ENCODE measurements at places on chromosomes 5 and 9. TPM values are rescaled to one million over a fixed set of nuclear protein-coding genes. Genes with fewer than 3 reads are reported as not detected.

The GABBR2 gene
- 0.30 TPM for total RNA-seq

The GRM6 gene
- not detected for total RNA-seq

The DNAH5 gene
- 0.27 TPM for total RNA-seq

The C9 gene
- total RNA-seq = not detected

The CKMT2 gene
- total RNA-seq = 1,933 TPM

The TSSK1B gene
- not detected for total RNA-seq

The IL13 gene
- not detected for total RNA-seq

GRCh38 chr9:120845255-120845654, 2.5 kb upstream of the PSMD5 start:
- no peak for DNase-seq

DNA sequence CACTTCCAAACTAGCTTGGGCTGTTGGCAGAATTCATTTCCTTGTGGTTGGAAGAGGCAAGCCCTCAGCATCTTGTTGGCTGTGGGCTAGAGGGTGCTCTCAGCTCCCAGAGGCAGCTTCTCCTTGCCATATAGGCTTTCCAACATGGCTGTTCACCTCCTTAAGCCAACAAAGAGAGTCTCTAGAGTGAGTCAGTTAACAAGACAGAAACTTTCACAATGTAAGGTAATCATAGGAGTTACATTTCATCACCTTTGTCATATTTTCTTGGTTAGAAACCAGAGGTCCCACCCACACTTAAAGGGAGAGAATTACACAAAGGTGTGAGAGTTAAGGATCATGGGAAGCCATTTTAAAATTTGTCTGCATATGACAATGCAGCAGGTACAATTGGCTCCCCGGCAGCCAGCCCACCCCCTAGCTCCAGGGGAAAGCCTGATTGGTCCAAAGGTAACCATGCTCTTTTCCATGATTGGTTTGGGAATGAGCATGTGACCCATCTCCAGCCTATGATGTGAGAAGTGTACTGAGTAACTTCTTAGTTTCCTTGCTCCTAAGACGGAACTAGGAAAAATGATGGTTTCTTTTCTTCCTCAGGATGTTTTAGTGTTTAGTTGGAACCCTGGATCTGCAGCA, 109.8 kb upstream of the MSX2 start:
- DNase-seq = no peak

GRCh38 chr5:133202066-133202665, 150.4 kb downstream of the HSPA4 start:
- DNase-seq = no peak

GRCh38 chr9:88435336-88435735, 47.1 kb downstream of the SPIN1 start:
- no peak for DNase-seq

GRCh38 chr5:2529371-2530092, 221.9 kb downstream of the IRX2 start:
- DNase-seq = no peak

- no peak for DNase-seq
These were observed 73.7 kb downstream of the ZNF462 start for GRCh38 chr9:106936680-106937079.

DNA sequence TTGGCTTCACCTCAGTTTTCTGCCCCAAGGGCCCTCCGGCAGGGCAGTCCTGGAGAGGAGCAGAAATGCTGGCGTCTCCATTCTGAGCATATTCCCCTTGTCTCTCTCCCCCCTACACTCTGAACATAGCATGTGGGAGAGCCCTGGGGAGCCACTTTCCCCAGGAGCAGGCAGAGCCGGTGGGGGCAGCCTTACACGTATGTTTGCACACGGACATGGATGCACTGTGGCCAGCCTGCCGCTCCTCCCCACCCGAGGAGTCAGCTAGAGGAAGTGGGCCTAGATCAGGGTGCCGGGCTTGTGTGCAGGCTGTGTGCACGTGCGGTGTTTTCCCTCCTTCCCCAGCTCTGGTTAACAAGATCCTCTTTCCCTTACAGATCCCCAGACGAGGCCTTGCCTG, 25.4 kb upstream of the POMT1 start:
- DNase-seq = no peak
